ENCODE measurements at places on chromosomes 5 and 9.

GRCh38 chr9:92737611-92738299, 26.9 kb downstream of the BICD2 start:
- DNase-seq = no peak

GRCh38 chr9:660227-660626, 181.3 kb upstream of the DMRT1 start:
- DNase-seq = no peak

- DNase-seq = no peak
Observed at GRCh38 chr5:55483885-55484284, 50.9 kb downstream of the PLPP1 start.

- no peak for DNase-seq
Observed at GRCh38 chr5:163735069-163735468, 229.7 kb downstream of the MAT2B start.

DNA sequence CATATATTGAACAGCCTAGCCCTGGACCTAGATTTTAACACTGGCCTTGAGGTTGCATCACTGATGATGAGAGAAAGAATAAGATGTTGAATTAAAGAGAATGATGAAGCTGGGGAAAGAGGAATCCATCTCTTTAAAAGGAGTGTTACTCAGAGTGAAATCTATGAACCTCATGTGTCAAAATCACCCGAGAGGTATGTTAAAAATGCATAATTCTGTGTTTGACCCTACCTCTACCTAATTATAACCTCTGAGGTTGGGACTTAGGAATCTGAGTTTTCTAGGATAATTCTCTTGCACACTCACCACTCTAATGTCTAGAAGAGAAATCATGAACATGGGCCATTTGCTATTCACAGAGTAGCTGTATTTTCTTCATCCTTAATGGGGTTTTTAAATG, 479.4 kb downstream of the ENC1 start:
- no peak for DNase-seq

DNA sequence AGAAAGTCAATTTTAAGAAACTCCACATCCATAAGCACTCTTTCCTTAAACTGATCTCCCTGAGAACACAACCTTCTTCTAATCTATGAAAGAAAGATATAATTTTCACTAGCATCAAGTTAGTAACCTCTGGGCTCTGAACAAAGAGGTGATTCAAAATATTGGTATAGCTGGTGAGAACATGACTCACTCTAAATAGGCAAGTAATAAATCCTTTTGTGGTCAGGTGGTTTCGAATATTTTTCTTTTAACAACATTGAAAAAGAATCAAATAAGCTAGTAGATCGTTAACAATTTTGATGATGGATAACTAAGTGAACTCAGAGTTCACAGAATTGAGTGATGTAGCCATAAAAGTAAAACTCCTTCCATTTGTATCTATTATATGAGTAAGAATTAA, 150.6 kb upstream of the IQGAP2 start:
- no peak for DNase-seq

DNA sequence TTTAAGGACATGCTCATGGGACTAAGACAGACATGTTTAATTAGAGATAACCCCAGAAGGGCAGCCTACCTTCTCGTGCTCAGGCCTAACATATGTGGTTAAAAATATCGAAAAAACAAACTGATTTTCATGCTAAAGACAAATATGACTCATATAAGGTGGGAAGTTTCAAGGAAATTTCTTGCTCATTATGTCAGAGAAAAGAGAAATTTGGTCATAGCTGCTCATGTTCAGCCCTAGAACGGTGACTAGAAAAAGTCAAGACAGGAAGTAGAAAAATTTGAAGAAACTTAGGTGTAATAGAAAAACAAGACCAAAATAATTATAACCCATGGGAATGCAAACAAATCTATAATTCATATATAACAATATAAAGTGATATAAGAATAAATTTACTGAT, 120.6 kb downstream of the PRDM9 start:
- DNase-seq = no peak
